ENCODE measurements at places on chromosomes 13 and 19. TPM values are rescaled to one million over a fixed set of nuclear protein-coding genes. Genes with fewer than 3 reads are reported as not detected.
A peak's percentile ranks its signal among the peaks of the same experiment; 100 is the strongest.

GRCh38 chr13:52411629-52412028 is 5.7 kb upstream of the THSD1 start:
- DNase-seq: peak; percentile 43

The CGB2 gene
- not detected for total RNA-seq

The IGFL3 gene
- not detected for total RNA-seq

The GNG7 gene
- total RNA-seq: 0.65 TPM

GRCh38 chr13:53142306-53142705 is 113.7 kb downstream of the OLFM4 start:
- no peak for DNase-seq

GRCh38 chr19:51959791-51960190 is 26.8 kb downstream of the ZNF350 start:
- no peak for DNase-seq

The GPR183 gene
- not detected for total RNA-seq

- DNase-seq: no peak
Measured at GRCh38 chr19:15196360-15197005, 4.3 kb downstream of the NOTCH3 start.

Measured in fibroblast of the aortic adventitia (primary cell).